ENCODE measurements at places on chromosomes 2 and 18. TPM values are rescaled to one million over a fixed set of nuclear protein-coding genes. Genes with fewer than 3 reads are reported as not detected.

- DNase-seq, result no peak
Measured at GRCh38 chr2:241841181-241842066, 17.3 kb downstream of the PDCD1 start.

- no peak for DNase-seq
Measured at GRCh38 chr2:220835583-220835982, 736.5 kb downstream of the EPHA4 start.

FAM117B gene
- 4.2 TPM for total RNA-seq

DNA sequence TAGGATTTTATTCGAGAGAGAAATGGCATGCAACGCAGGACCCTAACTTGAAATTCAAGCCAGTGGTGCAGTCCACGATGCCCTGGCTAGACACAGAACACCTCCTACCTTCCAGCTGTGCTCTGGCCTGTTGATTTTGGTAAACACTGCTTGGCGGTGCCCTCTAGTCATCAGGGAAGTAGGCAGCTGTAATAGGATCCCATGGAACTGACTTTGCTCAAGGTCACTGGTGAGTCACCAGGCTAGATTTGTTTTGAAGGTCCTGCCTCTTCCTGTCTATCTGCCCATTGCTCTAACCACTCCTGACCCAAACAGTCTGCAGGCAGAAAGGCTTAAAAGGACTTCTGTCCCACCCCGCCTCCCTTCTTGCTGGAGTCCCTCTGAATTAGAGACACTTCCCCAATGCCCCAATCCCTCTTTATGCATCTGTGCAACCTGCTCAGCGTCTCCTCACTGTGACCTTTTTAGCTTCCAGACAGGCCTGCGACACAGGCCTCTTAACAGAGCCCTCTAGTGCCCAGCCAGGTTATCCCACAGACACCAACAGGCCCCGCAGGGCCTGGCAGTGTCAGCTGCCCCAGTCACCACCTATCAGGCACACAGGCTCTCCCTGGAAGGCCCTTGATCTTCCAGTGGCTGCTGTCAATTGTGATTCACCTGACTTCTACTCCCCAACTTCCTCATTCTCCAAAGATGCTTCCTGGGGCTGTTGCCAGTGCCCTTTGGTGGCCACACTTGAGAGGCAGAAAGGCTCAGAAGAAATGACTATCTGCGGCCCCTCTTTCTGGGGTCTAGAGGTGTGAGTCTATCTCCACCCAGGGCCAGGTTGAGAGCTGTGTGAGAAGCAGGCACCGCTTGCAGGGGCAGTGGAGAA, 5.2 kb downstream of the TMEM127 start:
- DNase-seq, result no peak

ANKRD29 gene
- 8.3 TPM for total RNA-seq

DNA sequence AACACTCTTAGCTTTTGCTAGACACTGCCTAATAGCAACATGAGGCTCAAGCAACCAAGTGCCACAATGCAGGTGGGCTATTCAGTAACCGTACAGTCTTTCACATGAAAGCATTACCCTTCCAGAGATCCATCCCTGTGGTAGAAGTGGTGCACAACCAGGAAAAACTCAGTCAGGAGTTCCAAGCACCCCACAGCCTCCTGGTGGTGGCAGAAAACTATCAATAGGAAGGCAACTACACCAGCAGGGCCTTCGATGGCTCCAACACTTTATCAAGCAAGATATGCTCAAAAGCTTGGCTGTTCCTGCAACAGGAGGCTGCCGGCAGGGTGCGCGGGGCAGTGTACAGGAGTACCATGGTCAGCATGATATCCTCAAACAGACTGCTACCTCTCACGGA, 176.1 kb upstream of the DLGAP1 start:
- DNase-seq, result no peak

GRCh38 chr2:12180031-12180430, 433.6 kb downstream of the LPIN1 start:
- DNase-seq, result no peak

- DNase-seq, result no peak
Measured at GRCh38 chr2:133919285-133919684, 334.6 kb upstream of the MGAT5 start.

- DNase-seq, result peak; percentile 99
Measured at GRCh38 chr2:73779467-73780236, at the start of gene DUSP11. DUSP11 (minus strand) TSS chr2:73780103; CDS start chr2:73779974, 129 bp downstream.

DNA sequence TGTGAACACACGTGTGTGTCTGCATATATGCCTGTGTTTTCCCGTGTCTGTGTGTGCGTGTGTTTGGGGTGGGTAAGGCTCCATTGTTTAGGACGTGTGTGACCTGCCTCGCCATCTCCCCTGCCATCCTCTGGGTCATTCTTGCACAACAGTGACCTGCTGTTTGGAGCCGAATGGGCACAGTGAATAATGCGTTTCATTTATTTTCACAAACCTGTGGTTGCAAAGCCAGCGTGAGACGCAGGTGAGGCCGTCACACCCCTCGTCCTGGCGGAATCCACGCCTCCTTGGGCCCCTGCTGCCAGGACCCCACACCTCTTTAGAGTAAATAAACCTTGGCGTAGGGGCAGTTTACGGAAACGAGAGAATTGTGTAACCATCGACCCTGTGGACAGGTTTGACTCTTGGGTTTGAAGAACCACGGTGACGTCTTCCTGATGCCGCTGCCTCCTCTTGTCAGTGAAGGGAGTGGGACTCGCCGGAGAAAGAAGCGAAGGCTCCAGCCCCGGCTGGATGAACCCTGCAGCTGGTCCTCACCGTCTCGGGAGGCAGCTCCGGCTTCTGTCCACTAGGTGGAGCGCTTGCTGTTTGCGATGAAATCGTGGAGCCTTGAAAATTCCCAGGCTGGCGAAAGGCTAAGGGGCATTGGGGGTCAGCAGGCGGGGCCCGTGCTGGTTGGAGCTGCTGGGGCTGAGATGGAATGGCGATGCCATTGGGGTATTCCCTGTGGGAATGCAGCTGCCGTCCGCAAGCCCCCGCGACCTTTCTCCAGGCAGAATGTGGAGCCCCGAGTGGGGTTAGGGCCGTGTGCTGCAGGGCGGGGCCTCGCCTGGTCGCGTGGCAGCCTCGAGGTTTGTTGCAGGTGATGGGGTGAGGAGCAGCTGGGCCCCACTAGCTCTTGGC, 81.1 kb downstream of the RTP5 start:
- peak; percentile 63 for DNase-seq

Measured in omental fat pad (tissue), 4 donors.